ENCODE measurements at places on chromosomes 3 and 15.

DNA sequence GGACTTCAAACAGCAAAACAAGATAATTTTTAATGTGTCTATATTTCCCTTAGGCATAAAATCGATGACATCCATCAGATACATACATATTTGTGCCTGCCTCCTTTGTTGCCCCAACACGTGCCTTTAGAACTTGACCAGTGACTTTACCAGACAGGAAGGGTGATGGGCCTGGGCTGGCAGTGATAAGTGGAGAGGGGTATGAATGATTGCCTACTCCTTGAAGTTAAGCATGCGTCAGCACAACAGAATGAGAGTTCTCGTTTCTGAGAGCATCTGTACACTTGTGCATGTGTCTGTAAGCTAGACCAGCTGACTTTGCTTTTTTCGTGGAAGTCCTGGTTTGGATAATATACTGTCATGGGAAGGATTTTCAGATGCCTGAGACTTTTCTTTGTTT lies 54.9 kb upstream of the COL6A6 start:
- DNase-seq: no peak

DNA sequence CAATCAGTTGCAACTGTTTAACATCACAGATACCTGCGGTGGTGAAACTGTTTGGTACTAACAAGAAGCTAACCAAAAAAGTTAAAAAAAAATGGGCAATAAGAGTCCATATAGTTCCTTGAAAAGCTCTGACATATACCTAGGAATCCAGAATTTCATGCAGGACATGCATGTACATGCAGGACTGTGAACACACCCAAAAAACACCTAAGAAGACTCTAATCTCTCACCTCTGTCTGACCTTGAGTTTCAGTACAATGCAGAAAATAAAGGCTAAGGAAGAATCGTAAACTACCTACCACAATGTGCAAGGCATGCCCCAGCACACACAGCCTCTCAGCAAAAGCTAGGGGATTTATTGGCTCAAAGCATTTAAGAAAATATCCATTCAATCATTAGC lies 110.7 kb upstream of the GOLGA8J start:
- DNase-seq: no peak

GRCh38 chr3:156150434-156151066 lies 30.2 kb downstream of the KCNAB1 start:
- DNase-seq: peak; percentile 67

DNA sequence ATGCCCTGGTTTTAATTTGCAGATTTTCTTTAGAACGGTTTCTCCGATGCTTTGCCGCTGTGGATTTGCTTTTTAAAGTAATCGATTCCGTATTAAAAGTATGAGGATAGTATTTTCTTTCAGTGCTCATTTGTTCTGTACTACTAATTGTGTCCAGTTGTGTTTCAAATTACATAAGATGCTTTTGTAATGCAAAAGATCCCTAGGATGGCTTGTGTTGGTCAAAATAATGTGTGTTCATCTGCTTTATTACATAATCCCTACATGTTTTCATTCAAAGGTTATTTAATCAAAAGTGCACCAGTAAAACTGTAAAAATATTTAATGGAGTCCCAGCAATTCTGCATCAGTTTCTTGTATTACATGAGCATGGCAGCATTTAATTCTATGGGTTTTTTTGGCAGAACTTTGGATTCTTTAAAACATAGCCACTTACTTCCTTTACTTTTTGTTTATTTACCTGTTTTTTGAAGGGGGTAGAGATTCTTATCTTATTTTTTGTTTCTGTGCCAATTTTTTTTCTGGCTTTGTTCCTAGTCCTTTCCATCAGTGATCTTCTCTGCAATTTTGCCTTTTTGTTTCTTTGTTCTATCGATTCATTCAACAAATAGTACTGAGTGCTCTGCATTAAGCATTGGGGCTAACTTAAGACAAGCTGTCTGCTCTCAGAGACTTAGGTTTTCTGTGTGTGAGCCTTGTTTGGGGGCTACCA lies 352.8 kb downstream of the LRTM1 start:
- DNase-seq: no peak

- DNase-seq: no peak
These were observed 22.7 kb downstream of the IRAK2 start for GRCh38 chr3:10187290-10187876.

GRCh38 chr15:82882273-82882928 lies 70.1 kb downstream of the HOMER2 start:
- DNase-seq: no peak

DNA sequence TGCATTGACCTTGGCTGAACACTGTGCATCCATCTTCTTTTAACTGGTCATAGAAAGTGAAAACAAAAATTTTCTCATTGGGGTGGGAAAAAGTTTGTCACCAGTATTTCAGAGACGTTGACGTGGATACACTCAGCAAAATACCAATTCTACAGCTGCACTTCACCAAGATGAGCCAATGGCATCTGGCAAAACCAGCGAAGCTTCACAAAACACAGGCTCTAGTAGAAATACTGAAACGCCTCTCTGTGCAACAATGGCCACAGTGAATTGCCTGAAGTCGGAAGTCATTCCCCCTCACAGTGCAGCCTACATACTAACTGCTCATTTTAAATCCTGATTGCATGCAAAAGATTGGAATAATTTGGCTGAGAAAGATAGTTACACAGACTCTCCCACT lies 17.0 kb downstream of the PCYT1A start:
- DNase-seq: no peak

GRCh38 chr15:93018574-93018973 lies 70.4 kb downstream of the RGMA start:
- DNase-seq: no peak

GRCh38 chr15:91627473-91628278 lies 225.8 kb upstream of the SLCO3A1 start:
- no peak for DNase-seq

- no peak for DNase-seq
These were observed 59.7 kb downstream of the ADAMTS7 start for GRCh38 chr15:78751602-78751979.

- no peak for DNase-seq
These were observed 80.4 kb downstream of the IGF1R start for GRCh38 chr15:98728811-98729160.

DNA sequence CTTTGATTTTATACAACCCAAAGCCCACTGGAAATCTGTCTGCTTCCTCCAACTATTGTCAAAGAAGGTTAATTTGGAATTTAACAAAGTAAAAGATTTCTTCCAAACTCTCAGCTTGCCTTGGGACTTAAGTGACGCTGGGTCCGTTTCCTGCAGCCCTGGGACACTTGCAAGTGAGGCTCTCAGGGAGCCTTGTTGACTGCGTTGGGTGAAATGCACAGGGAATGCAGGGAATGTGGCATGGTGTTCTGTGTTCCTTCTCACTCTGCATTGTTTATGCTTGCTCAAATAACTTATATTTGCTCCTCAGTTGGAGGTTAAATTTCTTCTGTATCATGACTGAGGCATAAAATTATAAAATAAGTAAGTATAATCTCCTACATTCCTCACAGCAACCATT lies 60.9 kb upstream of the TJP1 start:
- no peak for DNase-seq

DNA sequence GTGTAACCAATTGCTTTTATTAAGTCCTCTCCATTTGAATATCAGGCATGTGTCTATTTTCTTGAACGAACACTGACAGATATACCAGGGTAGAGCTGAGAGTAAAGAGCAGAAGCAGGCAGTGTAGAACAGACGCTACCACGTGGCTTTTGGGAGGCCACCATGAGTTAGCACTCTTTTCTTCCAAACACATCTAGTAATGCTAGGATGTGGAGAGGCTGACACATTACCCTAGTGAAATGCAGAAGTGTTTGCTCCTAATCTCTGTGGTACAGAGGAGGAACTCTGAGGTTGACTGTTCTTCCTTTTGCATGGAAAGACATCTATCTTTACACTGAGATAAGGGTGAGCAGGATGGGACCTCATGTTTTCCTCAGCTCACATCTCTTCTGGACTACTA lies 216.3 kb downstream of the SATB1 start:
- peak; percentile 98 for DNase-seq
